Naive B cell (primary cell): ENCODE measurements at places on chromosomes 2 and 18. TPM values are rescaled to one million over a fixed set of nuclear protein-coding genes. Genes with fewer than 3 reads are reported as not detected.

The SERPINB10 gene
- polyA plus RNA-seq = not detected

The CBLN2 gene
- not detected for polyA plus RNA-seq

The B3GNT7 gene
- 1.3 TPM for polyA plus RNA-seq

DNA sequence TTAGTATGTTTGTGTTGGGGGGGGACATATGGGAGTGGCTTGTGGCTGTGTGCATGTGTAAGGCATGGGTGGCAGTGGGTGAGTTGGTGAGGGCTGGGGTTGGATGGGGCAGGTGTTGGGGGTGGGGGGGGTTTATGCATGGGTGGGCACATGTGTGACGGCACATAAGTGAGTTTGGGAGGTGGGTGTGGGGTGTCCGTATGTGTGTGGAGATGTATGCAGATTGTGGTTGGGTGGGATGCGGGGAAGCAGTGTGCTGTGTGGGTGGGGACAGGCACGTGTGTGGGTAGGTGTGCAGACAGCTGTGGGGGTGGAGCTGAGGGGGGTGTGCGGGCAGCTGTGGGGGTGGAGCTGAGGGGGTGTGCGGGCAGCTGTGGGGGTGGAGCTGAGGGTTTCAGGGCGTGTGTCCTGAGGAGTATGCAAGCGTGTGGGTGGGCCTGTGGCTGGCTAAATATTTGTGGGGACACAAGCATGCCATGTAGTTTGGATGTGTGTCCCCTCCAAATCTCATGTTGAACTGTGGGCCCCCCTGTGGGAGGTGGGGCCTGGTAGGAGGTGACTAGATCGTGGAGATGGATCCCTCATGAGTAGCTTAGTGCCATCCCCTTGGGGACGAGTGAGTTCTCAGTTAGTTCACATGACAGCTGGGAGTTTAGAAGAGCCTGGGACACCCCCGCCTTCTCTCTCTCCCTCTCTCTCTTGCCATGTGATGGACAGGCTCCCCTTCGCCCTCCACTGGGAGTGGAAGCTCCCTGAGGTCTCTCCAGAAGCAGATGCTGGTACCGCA lies 59.4 kb downstream of the ANKMY1 start:
- DNase-seq = no peak
